Keratinocyte (primary cell): ENCODE measurements at places on chromosomes 1 and 21. TPM values are rescaled to one million over a fixed set of nuclear protein-coding genes. Genes with fewer than 3 reads are reported as not detected.

DNA sequence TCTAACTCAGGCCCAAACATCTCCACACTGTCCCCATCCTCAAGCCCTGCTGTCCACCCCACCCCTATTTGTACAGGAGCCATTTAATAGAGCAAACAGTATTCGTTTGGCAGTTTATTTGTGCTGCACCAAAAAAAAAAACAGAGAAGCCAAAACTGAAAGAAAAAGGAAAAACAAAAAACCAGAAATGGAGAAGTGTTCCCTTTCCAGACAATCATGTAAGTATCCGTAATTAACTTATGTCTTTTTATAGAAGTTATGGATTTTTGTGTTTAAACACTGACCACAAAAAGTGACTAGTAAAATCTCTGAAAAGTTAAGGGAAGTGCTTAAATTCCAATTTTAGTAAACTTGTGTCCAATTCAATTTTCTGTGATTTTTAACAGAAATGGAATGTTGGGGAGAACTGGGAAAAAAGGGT lies 40.4 kb upstream of the ZBTB18 start:
- no peak for DNase-seq
- no peak overlapping the region for H3K4me3 ChIP-seq
- H3K27ac ChIP-seq, result no peak overlapping the region
- no peaks in the 10 kb centered on the region for H3K36me3 ChIP-seq
- H3K4me1 ChIP-seq, result no peaks in the 10 kb centered on the region

- no peak overlapping the region for H3K4me3 ChIP-seq
- H3K27ac ChIP-seq, result no peak overlapping the region
- no peaks in the 10 kb centered on the region for H3K4me1 ChIP-seq
- no peak for DNase-seq
- H3K36me3 ChIP-seq, result peaks cover 8% of the 10 kb centered on the region
These were observed 9.1 kb downstream of the YBEY start for GRCh38 chr21:46295177-46295770.

GRCh38 chr1:2778220-2778592 lies 23.3 kb downstream of the TTC34 start:
- H3K4me3 ChIP-seq, result no peak overlapping the region
- no peaks in the 10 kb centered on the region for H3K4me1 ChIP-seq
- H3K27ac ChIP-seq, result no peak overlapping the region
- no peaks in the 10 kb centered on the region for H3K27me3 ChIP-seq
- H3K36me3 ChIP-seq, result no peaks in the 10 kb centered on the region
- no peak for DNase-seq

C8B gene
- polyA plus RNA-seq, result 0.04 to 0.09 TPM (median 0.05 TPM) in 3 replicates
